Lung microvascular endothelial cell (primary cell): ENCODE measurements at places on chromosomes 4 and X. TPM values are rescaled to one million over a fixed set of nuclear protein-coding genes. Genes with fewer than 3 reads are reported as not detected.

The TENT5D gene
- total RNA-seq: not detected in 2 replicates

GRCh38 chrX:108439426-108439942, at the start of gene COL4A5:
TSS of gene COL4A5 (plus strand) at chrX:108439838. CDS start at chrX:108440126, 288 bp downstream.
- DNase-seq: peak; percentile 90

DNA sequence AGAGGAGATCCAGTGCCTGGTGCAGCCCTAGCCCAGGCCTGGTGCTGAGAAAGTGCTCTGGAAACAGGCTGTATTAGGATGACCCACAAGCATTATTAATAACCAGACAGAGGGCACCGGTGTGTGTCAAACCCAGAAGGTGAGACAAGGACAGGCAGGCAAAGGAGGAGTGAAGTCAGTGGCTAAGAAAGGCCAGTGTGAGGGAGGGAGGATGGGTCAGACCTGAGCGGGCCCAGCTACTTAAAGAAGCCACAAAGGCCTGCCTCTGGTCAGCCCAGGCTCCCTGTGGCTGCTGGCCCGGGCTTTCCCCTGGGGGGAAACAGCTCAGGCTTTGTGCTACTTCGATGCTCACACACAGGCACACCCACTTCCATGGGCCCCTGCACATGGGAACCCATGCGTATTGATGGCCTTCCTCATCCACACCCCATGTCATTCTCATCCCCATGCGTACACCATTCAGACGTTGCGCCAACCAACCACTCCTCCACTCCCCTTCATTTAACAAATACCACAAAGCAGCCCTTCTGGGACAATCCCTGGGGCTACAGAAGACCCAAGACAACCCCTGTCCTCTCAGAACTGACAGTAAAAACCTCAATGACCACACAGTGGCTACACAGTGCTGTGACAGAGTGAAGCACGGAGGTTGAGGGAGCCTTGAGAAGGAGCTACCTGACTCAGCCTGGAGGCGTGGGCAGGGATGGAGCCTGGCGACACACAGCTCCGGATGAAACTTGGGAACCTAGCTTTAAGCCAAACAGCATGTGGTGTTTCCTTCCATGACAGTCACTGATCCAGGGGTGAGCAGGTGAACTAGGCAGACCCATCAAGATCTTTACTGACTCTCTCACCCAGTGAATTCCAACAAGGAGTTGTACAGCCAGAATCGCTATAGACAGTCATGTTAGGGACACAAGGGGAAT, 24.9 kb upstream of the MTM1 start:
- DNase-seq: no peak

DNA sequence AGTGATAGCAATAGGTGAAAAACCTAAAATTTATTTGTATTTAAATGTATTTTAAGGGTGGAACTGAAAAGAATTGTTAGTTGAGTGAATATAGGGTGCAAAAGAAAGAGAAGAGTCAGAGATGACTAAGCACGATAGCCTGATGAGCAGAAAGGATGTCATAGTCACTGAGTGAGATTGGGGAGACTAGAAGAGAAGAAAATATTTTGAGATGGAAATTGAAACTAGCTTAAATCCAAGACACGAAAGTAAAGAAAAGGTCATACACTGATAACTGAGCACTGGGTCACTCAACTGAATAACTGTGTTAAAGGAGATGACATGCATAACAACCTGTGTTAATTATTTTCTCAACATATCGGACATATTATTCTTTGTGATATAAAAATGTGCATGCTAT, 55.5 kb downstream of the SPANXN4 start:
- no peak for DNase-seq

DNA sequence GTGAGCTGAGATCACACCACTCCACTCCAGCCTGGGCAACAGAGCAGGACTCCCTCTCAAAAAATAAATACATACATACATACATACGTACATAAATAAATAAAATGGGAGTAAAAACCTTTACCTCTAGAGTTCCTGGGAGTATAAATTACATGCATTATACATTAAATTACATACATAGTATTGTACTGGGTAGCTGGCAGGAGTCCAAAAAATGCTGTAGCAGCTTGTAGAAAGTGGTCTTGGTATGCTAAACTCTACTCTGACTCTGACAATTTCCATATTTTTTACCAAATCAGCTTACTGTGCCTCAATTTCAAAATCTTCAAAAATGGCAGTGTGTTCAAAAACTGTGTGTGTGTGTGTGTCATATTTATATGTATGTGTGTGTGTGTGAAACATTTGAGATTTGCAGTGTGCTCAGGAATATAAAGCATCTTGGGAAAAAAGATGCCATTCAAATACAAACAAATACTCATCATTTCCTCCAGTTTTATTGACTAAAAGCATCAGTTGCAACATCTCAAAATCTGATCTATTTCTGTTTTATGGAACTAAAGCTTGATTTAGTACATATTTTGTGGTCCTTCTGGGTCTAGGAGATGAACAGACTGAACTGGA, 171.7 kb downstream of the SHROOM3 start:
- DNase-seq: no peak

DNA sequence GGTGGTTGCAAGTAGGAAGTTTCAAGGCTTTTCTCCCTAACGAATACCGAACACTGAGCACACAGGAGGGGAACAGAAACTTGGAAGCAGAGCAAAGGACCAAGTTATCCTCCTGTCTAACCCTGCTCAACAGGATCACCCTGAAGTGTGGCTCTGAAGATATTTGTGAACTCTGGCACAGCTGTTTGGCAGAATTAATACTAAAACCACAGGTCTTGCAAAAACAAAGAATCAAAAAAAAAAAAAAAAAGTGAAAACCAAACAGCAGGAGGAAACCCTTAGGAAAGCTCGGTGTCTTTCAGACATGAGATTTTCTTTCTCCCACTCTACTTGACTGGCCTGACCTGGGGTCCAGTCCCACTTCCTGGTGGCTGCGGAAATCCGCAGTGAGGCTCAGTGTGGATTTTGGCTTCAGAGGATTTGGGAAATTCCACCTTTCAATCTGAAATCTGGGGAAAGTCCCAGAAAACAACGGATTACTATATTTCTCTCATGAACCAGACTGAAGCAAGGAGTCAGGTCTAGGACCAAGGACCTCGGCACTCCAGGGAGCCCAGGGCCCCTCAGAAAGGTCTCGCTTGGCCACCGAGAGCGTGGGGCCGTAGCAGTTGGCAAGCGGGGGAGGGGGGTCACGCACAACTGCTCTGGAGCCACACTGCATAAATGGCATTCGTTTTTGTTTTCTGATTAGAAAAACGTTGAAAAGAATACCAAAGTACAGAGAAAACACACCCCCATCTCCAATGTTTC, 867 bp downstream of the TIFA start:
- peak; percentile 50 for DNase-seq

GRCh38 chrX:148681605-148682004, 181.2 kb downstream of the AFF2 start:
- DNase-seq: no peak

DNA sequence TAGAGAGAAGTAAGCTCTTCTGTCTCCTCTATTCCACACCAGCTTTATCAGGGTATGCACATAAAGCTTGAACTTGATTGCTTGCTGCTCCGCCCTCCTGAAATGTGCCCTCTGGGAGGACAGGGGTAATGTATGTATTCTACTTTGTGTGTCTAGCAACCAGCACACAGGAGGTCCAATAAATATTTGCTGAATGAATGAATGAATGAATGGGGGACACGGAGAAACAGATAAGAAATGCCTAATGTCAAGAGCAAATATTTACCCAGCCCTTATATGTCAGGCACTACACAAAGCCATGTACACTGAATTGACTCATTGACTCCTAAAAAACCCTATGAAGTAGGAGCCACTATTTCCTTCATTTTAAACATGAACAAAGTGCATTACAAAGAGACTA, 2.3 kb upstream of the MSL3 start:
- no peak for DNase-seq

The EDA gene
- total RNA-seq: 0.20 and 0.65 TPM in 2 replicates

The FGB gene
- not detected in 2 replicates for total RNA-seq

DNA sequence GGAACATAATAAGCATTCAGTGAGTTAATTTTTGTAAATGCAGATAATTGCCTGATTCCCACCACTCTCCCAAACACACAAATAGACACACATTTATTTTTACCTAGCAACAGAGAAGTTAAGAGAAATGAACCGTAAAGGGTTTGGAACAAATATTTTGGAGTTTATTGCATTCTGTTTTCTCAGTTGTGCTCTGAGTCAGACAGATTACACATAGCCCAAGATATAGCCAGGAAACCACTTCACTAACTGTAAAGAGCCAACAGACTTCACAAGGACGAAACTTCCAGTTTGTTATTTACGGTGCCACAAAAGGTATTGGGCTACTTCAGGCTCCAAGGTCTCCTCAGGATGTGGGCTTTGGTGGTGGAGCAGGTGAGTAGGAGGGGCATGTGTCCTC, 217.0 kb downstream of the BMPR1B start:
- no peak for DNase-seq

DNA sequence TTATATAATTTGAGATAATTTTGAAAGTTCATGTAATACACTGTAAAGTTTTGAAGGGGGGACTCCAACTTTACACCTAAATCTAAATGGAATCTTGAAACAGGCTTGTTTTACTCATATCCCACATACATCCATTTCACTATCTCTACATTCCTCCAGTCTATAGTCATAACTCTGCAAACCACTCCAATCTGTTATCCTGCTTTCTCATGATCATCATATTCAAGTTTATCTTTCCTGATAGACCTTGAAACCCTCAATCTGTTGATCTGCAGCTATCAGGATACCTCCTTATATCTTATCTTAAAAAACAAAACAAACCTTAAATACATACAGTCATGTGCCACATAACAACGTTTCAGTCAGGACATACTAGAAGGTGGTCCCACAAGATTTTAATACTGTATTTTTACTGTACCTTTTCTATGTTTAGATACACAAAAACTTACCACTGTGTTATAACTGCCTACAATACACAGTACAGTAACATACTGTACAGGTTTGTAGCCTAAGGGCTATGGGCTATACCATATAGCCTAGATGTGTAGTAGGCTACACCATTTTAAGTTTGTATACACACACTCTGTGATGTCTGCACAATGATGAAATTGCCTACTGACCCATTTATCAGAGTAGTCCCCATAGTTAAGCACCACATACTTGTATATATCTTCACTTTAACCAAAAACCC, 14.0 kb downstream of the CHIC2 start:
- no peak for DNase-seq

GRCh38 chrX:71664889-71665491, 2.4 kb upstream of the LOC101059915 start:
- DNase-seq: no peak

DNA sequence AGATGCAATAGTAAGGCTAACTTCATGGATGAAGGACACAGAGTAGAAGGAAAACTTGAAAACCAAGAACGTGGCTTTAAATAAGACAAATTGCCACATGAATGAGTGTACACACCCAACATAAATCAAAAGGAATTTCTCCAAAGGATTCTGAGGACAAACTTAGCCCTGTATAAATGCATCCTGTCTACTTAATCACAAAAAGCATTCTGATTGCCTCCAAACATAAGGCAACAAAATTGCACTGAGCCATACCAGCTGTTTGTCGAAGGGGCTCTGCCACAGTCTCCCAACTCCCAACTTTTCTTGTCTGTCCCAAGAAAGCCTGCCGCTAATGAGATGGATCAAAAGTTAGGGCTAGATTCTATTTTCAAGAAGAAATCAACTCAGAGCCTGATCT, 194.3 kb downstream of the SOWAHB start:
- peak; percentile 10 for DNase-seq

DNA sequence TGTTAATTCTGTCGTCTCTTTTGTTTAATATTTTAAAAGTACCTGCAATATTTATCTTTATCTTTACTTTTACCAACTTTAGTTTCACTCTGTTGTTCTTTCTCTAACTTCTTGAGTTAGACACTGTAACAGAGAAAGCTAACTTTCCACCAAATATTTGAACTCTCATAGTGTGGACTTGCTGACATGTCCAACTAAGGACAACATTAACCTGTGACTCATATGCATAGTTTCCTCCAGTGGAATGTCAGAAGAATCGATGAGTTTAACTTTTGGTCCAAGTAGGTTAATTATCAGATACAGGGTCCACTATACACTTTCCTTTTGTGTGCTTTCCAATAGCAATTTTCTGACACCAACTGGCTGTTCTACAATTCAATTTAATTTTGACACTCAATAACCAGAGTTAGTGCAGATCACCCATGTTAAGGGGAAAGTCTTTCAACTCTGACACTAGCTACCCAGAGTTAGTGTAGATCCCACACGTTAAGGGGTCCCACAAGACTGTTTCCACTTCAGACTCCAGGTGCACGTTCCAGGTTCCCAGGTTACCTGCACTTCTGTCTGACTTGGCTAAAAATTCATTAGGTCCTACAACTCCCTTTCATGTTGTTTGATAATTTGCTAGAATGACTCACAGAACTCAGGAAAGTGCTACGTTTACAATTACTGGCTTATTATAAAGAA, 559.0 kb upstream of the AMOT start:
- peak; percentile 46 for DNase-seq

The ARAP2 gene
- under 0.01 and 0.40 TPM in 2 replicates for total RNA-seq

DNA sequence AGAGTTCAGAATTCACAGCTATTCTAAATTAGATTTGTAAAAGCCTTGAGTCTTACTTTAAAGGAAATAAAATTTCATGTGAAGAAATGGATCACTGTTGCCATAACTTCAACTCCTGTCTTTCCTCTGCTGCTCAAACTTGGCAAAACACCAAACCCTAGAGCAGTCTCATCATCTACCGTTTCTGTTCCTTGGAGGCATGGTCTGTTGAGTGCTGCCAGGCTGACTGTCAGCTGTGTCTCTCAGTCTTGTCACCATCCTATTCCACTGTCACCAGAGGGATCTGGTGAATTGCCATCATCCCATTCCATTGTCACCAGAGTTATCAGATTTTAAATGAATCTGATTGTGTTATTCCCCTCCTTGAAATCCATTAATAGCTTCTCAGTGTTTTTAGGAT, 55.6 kb downstream of the STIM2 start:
- DNase-seq: peak; percentile 37

GRCh38 chrX:46793386-46794143, 34.6 kb upstream of the SLC9A7 start:
- DNase-seq: no peak

DNA sequence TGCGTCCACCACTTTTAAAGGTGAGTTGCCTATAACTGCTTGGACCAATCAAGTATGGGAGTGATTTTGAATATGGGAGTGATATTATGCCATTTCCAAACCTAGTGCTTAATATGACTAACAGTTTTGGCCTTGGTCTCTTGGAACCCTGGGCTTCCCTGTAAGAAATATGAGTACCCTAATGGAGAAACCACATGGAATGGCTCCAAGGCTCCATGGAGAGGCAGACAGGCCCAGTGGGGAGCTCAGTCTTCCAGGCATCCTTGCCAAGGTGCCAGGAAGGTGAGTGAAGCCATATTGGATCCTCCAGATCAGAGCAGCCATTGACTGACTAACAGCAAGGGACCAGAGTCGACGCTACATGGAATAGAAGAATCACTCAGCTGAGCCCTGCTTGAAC, 53.2 kb downstream of the MAML3 start:
- no peak for DNase-seq

DNA sequence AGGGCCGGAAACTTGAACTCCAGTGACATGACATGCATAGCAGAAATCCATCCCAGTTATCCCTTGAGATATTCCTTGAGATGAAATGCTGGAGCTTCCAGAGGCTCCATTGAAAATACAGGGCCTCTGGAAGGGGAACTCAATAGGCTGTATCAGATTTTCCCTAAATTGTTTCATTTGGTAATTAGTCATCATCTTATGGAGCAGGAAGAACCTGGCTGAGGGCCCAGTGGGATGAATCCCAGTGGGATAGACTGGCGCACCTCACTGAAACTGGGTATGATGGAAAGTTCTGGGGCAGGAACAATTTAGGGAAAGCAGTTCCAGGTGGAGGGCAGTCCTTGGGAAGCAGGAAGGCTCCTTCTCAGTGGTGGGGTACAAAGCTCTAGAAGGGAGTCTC, 307.8 kb upstream of the DIPK2B start:
- DNase-seq: peak; percentile 55
